ENCODE measurements at places on chromosomes 13 and 19.

DNA sequence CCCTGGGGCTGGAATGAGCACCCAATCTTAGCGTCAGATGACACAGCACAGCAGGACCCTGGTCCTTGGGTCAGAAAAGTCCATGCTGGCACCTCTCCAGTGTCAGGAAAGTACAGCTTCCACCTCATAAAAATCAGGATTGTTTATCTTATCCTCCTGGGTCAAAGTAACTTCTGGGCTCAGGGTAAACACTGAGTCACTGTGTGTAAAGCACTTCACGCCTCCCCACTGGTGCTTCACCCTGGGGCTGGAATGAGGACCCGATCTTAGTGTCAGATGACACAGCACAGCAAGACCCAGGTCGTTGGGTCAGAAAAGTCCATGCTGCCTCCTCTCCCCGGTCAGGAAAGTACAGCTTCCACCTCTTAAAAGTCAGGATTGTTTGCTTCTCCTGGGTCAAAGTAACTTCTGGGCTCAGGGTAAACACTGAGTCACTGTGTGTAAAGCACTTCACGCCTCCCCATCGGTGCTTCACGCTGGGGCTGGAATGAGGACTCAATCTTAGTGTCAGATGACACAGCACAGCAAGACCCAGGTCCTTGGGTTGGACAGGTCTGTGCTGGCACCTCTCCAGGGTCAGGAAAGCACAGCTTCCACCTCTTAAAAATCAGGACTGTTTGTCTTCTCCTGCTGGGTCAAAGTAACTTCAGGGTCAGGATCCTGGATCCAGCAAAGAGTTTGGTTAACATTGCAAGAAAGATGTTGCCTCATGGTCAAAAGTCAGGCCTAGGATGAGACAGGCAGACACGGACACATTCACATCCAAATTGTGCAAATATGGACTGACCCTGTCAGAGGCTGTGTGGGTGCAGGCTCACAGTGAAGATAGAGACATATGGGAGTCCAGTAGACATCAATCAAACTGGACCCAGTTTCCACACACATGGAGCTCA, 39.2 kb upstream of the CYP2A7 start:
- peak; percentile 72 for DNase-seq

- no peak for DNase-seq
Observed at GRCh38 chr13:104327211-104327610, 1261.0 kb upstream of the SLC10A2 start.

DNA sequence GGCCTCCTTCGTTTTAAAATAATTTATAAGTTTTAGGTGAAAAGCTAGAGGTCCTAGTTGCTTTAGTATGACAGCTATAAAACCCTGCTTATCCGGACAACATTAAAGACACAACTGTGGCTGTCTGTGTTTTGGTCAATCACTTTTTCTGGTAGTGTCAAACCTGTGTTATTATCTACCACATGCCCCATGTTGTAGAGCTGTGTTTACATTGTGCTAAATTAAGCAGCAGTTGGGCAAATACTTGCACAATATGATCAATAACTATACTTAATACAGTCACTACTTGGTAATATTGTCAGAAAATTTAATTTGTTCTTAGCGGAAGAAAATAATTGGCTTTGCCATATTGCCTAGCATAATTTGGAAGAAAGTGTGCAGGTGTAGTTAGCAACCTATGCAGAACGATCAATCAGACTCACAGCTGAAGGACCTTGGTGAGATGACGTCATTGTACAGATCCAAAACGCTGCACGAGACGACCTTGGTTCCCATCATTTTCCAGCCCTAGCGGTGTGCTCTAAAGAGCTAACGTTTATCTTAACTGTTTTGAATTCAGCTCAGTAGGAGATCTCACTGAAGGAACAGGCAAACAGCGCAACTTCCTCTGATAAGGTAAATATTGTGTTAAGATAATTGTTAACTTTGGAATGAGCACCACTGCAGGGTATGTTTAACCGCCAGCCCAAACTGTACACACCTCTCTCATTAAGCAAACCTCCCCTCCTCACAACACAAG, 476.6 kb downstream of the IRS2 start:
- no peak for DNase-seq

GRCh38 chr19:13154241-13154778, 4.1 kb downstream of the IER2 start:
- DNase-seq: no peak

DNA sequence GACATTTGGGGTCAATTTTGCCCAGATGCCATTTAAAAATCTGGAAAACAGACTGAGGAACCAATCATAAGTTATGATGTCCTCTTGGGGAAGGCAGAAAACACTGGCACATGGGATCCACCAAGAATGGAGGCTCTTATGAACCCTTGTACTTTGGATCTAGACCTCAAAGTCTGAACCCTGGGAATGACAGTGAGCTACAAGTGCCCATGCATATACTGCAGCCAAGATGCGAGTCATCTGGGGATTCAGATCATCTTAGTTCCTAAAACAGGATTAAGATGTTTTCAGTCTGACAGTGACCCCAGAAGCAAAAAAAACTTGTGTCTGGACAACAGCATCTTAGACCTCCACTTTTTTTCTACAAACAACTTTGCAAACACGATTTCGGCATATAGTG, 100.2 kb upstream of the SIAH3 start:
- no peak for DNase-seq

GRCh38 chr13:106401081-106401480, 134.4 kb downstream of the EFNB2 start:
- DNase-seq: no peak

GRCh38 chr19:6250024-6250615, 29.7 kb downstream of the MLLT1 start:
- DNase-seq: no peak

- DNase-seq: no peak
Observed at GRCh38 chr19:6378486-6378885, 2.8 kb upstream of the PSPN start.

DNA sequence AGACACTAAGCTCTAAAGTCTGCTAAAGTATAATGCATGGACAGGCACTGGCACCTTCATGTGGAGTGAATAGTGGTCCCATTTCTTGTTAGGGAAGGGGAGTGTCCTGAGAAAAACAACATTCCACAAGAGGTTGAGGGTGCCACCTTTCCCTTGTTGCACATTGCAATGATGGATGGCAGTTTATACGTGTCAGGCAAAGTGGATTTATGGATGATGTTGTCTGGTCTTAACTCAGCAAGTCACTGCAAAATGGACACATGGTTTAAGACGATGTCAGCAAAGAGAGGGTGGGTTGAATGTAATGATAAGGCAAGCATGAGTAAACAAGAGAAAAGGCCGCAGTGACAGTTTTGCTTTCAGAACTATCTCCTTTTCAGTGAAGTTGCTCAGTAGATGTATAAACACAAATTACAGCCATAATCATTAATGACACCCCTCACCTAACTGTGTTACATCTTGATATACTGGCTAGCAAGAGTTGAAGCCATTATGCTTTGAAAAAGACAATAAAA, 19.6 kb upstream of the CBY2 start:
- DNase-seq: no peak

GRCh38 chr19:4114181-4114580, 9.7 kb downstream of the MAP2K2 start:
- DNase-seq: no peak

DNA sequence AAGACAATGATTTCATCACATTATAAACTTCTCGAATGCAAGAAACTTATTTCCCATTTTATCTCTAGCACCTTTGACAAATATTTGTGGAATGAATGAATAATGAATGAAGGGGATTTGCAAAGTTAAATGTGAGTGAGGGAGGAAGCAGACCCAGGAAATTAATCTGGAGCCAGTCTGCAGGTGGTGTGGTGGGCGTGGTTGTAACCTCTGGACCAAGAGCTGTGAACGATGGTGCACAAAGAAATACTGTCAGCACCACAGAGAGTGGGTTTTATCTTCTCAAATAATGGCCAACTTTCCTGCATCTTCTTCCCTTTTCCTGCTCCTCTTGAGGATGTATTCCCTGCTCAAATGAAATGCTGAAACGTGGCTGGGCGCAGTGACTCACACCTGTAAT, 11.0 kb upstream of the ZNF792 start:
- DNase-seq: peak; percentile 45

DNA sequence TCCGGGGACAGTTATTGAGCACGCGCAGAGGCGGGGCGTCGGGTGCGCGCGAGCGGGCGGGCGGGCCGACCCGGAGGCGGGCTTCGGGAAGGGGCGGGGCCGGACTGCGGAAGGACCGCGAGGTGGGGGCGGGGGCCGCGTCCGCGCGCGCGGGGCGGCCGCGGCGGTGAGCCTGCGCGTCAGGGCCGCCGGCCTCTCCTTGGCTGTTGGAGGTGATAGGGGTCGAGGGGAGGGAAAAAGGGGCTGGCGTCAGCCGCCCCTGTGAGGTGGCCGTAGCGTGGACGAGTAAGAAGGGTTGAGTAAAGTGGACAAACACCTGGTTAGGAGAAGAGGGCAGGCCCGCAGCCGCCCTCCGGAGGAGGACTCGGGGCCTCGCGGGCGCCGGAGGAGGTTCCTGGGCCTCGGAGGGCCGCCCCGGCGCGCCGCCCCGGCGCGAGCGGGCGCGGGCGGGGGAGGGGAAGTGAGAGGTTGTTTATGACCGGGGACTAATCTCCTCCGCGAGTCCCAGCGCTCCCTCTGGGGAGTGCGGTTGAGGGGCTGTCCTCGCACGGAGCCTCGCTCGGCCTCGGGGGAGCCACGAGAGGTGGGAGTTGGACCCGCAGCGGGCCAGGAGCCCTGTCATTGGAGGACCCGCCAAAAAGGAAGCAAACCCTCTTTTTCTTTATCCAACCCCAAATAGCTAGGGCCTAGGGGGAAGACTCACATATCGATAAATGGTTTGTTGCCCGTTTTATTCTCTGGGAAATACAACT, 547 bp upstream of the INTS6 start:
- DNase-seq: peak; percentile 70

DNA sequence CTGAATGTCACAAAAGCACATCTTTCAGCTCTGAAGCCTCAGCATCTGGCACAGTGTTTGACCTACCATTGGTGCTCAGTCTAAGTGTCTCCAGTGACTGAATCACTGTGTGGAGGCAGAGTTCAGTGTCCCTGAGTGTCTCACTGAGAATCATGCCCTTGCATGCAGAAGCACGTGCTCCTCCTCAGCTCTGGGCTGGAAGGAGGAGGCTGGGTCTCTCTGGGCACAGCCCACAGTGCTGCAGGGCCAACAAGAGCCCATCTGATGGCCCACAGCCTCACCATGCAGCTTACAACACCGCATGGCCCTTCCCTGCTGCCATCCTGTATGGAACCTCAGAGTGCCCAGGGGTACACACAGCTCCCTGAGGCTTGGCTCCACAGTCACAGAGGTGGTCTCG, 86.1 kb downstream of the TEX26 start:
- DNase-seq: no peak

DNA sequence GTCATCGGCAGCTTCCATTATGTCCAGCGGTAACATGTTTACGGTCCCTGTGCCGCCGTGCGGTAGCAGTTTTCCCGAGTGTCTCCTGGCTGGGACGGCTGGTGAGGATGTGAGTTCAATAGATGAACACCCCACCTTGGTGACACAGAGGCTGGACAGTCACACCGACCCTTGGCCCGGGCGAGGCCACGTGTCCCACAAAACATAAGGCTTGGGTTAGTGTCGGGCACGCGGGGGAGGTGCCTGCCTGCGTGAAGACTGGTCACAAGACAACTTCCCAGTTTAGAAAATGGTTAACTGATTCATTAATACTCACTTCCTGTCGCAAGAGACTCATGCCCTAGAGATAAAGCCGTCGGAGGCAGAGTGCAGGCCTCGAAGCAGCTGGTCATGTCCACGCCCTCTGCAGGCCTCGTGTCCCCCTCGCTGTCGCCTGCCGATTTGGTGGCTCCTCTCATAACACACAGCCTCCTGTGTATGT, 17.2 kb downstream of the RASA3 start:
- DNase-seq: peak; percentile 6

DNA sequence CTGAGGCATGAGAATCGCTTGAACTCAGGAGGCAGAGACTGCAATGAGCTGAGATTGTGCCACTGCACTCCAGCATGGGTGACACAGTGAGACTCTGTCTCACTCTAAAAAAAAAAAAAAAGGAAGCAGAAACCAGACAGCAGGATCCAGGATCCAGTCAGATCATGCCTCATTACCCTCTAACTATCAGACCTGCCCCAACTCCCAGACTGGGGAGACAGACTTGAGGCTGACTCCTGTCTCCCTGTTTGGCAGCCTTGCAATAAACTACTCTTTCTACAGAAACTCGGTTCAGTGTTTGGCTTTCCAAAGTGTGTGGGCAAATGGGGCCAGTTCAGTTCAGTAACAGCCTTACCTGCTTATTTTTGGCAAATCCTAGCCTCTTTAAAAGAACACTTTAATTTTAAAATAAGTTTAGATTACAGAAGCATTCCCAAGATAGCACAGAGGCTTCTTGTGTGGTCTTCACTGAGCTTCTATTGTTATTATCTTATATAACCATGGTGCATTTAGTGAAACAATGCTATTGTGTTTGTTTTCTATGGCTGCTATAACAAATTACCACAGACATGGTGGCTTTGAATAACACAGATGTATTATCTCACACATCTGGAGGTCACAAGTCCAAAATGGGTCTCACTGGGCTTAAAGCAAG, 18.5 kb downstream of the RASL11A start:
- DNase-seq: no peak

DNA sequence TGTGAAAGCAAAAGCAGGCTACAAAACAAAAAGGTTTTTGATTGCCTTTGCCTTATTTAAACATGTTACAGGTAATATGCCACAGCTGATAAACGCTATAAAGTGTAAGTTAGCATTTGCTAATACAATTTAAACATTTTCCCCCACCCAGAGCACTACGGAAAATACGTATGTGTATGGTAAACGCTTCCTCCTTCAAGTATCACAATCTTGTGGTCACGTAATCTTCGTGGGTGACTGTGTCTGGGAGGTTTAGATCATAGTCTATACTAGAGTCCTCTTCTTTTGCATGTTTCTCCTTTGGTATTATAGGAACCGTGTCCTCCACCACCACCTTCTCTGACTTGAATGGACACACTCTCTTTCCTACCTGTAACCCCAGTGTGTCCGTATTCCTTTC, 38.1 kb upstream of the POSTN start:
- no peak for DNase-seq

DNA sequence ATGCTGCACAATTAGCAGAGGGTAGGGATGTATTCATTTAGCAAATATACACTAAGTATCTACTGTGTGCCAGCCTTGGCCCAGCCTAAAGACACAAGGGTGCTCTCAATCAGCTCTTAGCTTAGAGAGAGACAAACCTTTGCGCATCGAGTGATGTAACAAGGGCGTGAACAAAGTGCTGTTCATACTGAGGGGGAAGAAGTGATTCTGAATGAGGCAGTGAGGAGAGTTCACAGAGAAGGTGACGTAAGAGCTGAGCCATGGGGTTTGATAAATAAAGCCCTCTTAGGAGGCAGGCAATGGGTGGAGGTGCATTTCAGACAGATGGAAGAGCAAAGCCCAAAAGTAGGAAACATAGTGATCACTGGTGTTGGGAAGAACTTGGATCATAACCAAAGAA, 68.5 kb downstream of the FLT1 start:
- no peak for DNase-seq

GRCh38 chr19:1984357-1984756, 31.2 kb downstream of the BTBD2 start:
- no peak for DNase-seq

DNA sequence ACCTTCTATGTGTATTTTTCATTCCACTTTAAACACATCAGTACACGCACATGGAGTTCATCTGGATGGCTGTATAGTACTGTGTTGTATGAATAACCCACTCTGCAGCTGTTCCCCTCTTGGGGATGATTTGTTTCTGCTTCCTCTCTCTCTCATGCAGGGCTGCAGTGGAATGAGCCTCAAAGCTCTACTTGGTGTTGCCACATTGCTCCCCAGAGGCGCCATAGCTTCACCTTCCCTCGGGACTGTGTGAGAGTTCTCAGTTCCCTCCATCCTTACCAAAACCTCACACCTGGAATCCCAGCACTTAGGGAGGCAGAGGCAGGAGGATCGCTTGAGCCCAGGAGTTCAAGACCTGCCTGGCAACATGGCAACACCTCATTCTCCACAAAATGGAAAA, 28.4 kb upstream of the GPR183 start:
- DNase-seq: no peak
